ENCODE measurements at places on chromosomes 16 and 17.

- DNase-seq: no peak
These were observed 39.1 kb downstream of the CDRT15 start for GRCh38 chr17:14197586-14197985.

GRCh38 chr16:30762991-30763725, 1.0 kb downstream of the RNF40 start:
- DNase-seq: no peak

DNA sequence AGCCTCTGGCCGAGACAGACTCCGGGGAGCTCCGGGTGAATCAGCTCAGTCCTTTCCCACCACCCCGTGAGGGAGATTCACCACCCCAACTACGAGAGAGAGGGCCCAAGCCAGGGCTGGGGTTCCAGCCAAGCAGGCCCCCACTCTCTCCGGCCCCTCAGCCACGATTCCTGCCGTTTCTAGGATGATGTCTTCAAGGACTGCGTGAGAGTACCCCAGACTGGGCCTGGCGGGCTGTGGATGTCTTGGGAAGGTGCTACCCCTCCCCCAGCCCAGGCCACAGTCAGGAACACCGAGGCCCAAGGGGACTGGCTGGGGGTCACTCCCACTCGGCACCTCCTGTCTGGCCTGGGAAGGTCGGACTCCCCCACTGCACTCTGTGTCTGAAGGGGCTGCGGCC, 21.6 kb upstream of the PABPN1L start:
- no peak for DNase-seq

GRCh38 chr16:50836121-50836621, 94.3 kb downstream of the CYLD start:
- DNase-seq: no peak

GRCh38 chr17:78105101-78105500, 23.5 kb downstream of the TMC6 start:
- DNase-seq: no peak

- peak; percentile 55 for DNase-seq
These were observed at the start of gene TOM1L1 for GRCh38 chr17:54900457-54901229. Gene TOM1L1 (plus strand): TSS chr17:54900852. CDS start chr17:54900866, 14 bp downstream.

- DNase-seq: no peak
These were observed 79.1 kb upstream of the CDH5 start for GRCh38 chr16:66287416-66287815.

GRCh38 chr17:50661795-50662391, 27.2 kb downstream of the ABCC3 start:
- peak; percentile 89 for DNase-seq

All from iris pigment epithelial cell (primary cell).